Retina (tissue), 1 donor: ENCODE measurements at places on chromosomes 7 and 10.

GRCh38 chr10:32205670-32206069 is 141.3 kb downstream of the EPC1 start:
- no peak for DNase-seq

GRCh38 chr7:69603937-69604494 is 5.7 kb downstream of the AUTS2 start:
- no peak for DNase-seq

DNA sequence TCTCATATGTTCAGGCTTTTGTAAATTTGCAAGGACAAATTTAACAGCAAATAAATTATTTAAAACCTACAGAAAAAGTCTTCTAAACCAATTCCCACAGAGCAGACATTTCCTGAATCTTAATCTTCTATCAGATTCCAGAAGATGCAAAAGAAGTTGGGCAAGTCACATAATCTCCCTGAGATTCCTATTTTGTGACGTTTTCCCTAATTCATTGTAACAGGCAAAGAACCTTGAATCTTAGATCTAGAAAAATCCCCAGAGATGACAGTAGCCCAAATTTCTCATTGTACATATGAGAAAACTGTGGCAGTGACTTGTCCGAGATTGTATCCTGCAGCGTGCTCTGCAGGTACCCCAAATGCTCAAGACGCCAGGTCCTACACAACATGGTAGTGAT is 4.9 kb downstream of the ITPRID1 start:
- DNase-seq, result no peak

DNA sequence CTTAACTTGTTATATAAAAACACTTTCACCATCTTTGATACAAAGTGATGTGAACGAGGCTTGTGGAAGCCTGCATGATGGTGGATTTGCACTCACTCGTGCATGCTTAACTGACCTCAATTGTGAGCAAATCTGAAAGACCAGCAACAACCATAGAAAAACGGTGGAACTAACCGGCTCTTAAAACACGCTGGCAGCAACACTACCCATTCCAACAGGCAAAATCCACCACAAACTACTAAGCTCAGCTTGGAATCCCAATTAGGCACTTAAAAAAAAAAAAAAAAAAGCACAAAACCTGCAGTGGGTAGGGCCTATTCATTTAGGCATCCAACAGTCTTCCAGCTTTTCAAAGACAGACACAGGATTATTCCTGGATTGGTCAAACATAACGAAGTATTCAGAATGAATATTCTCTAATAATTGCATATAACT is 1.8 kb downstream of the GDI2 start:
- DNase-seq, result peak; percentile 69

GRCh38 chr10:77249901-77250459 is 387.6 kb downstream of the KCNMA1 start:
- DNase-seq, result no peak

DNA sequence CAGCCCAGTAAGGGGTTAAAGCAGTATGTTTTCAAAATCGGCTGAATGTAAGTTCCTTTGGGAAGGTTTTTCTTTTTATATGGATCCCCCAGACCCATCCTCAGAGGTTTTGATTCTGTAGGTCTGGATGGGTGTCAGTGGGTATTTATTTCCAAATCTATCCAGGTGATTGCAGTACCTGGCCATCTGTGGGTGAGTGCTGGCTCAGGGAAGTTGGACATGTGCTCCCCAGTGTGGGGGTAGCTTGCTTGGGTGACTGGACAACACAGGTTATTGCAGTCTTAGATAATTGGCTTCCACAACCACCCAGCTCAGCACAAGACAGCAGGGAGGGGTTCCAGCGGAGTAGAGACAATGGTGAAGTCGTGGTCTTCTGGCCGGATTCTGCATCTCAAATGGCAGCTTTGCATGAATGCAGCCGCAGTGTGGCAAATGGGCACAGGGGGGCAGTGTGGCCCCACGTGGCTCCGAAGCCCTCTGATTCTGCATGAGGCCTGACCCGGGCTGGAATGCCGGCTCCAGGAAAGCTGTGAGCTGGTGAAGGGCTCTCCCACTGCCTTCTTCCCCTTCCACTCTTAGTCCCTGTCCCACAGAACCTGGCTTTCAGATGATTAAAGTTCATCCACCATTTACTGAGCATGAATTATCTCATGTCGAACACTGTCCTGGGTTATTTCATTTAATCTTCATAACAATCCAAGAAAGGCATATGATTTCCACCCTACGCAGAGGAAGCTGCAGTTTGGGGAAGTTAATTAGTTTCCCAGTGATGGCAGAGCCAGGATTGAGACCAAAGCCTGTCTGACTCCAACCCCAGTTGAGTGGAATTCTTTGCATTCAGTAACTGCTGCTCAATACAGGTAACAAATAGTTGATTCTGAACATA is 64.5 kb upstream of the SYPL1 start:
- peak; percentile 89 for DNase-seq
